Vagina (tissue), 2 donors: ENCODE measurements at places on chromosomes 1 and 21.

- no peak for DNase-seq
Observed at GRCh38 chr21:33026878-33027400, 1.2 kb downstream of the OLIG2 start.

DNA sequence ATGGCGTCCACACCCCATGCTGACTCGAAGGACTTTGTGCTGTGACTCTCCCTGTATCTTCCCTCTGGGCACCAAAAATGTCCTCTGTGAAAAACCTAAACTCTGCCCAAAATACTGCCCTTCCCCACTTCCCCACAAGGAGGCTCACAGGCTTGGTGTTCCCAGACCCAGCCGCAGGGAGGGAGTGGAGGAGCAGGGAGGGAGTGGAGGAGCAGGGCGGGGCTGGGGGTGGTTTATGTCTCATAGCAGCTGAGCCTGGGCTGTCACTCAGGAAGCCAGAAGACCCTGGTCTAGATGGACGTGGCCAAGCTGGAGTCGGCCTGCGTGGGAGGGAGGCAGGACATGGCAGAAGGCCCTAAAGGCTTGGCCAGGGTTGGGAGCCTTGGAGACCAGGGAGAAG is 461.7 kb downstream of the PTPRU start:
- no peak for DNase-seq

DNA sequence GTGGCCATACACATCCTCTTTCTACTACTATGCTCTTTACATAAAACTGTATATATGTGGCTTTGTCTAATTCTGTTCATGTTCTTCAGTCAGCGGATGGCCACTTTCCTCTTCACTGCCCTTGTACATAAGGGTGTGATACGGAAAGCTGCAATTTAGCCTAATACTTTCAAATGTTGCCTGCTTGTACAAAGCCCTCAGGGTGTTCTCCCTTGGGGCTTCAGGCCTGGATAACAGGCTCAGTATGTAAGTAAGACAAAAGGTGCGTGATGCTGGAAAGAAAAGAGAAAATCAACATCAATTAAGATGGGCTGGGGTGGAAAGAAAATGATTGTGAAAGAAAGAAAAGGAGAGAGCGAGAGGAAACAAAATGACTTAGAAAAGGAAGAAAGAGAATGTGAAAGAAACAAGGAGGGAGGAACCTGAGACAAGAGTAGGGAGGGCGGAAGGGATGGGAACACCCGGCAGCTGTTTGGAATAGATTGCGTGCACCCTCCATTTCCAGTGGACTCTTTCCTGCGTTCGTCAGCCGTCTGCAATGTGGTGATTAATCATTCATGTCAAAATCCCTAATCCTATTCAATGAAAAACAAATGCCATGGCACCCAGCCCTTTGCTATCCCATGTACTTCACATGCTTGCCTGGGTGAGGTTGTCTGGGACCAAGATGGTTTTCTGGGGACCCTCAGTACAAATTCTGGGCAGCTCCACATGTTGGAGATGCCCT is 553.6 kb downstream of the NUF2 start:
- no peak for DNase-seq

DNA sequence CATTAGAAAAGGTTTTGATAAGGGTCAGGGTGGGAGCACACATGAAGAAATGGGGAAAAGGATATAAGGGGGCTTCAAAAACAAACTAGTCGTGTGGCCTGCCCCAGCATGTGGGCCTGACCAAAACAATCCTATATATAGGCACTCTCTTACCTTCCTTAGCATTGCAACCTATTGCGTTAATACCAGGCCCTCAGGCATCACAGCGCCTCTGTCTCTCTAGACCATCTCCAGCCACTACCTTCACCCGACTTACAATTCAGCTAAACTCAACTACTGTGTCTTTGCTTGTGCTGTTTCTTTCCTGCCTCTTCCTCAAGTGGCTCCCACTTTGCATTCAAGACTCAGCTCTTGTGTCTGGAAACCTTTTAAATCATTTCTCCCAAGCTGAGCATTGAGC is 47.0 kb upstream of the GJA5 start:
- no peak for DNase-seq

DNA sequence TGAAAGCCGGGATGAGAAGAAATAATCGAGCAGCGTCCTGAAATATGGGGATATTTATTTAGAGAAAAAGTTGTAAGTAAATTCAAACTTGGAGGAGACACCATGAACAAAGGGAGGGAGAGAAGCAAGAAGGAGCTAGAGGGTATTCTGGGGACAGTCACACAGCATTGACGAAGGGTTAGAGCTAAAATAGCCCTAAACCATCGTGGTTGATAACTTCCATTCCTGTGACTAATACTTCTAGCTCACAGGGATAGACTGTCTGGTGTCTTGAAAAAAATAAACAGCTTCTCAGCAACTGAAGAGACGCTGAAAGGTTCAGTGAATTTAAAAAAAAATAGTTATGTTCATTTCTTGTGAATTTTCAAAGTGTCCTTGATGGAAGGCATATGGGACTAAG is 86.7 kb downstream of the LRRC53 start:
- no peak for DNase-seq

DNA sequence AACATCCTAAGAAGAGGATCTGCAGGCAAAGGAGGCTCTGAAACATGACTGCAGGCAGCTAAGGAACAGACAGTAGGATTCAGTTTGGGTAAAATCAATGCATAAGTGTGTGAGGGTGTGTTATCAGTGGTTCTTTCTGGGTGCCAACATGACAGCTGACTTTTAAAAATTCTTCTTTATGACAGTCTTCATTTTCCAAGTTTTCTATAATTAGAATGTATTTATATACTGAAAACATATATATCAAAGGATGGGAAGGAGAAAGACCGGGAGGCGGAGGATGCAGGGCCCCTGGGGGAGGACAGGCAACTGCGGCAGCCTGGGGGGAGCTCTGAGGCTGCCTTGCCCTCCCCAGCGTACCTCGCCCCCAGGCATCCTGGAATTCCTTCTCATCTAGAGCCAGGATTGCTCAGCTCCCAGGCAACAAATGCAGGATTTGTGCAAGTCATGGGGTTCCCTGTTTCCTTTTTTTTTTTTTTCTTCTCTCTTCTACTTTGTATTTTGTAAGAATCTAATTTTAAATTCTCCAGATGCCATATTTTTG is 104.8 kb downstream of the CSMD2 start:
- DNase-seq: no peak

- DNase-seq: no peak
Observed at GRCh38 chr1:28099050-28099769, 10.8 kb upstream of the EYA3 start.

DNA sequence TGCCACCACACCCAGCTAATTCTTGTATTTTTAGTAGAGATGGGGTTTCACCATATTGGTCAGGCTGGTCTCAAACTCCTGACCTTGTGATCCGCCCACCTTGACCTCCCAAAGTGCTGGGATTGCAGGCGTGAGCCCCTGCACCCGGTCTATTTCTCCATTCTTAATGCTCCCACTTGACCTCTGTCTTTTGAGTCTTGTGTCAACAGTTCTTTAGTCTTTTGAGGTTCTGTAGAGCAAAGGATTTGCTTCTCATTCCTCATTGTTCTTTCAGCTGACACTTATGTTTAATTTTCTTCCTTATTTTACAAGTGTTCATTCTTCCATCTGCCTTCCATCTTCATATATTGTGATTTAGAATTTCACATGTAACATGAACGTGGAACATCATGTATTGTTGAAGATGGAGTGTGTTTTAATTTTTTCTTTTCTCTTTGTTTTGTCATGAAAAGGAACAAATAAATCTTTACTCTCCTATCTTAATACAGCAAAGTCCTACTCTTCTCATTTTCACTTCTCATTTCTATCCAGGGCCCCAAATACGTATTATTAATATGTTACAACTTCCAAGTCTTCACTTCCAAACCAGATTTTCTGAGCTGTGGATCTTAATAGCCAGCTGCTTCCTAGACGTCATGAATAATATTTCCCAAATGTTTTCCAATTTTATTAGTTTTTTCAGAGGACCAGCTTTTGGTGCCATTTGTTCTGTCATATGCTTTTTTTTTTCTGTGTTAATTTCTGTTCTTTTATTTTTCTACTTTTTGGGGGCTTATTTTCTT is 16.9 kb downstream of the MTF2 start:
- DNase-seq: no peak

- no peak for DNase-seq
Observed at GRCh38 chr1:208154040-208154439, 90.1 kb downstream of the PLXNA2 start.

GRCh38 chr1:84415396-84415795 is 17.1 kb downstream of the DNASE2B start:
- DNase-seq: no peak

DNA sequence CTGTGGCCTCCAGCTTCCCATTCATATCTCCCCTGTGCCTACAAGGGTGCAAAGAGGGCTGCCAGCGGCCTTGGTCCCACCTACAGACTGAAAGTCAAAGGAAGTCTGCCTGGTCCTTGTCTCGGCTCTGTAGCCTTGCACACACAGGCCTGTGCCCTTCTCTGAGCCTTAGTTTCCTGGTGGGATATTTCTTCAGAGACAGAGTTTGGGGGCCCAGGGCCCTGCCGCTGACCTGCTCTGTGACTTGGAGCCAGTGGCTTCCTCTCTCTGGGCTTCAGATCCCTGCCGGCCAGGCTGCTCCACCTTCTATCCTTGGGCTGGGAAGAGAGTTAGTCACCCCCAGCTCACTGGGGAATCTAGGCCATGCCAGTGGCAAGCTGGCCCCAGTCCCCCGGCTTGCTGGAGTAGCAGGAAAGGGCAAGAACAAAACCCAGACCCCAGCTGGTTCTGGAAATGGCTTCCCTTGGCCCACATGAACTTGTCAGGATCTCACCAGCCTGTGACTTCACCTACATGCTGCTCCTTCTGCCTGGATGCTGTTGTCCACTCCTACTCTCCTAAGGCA is 1.0 kb upstream of the TMEM61 start:
- no peak for DNase-seq

DNA sequence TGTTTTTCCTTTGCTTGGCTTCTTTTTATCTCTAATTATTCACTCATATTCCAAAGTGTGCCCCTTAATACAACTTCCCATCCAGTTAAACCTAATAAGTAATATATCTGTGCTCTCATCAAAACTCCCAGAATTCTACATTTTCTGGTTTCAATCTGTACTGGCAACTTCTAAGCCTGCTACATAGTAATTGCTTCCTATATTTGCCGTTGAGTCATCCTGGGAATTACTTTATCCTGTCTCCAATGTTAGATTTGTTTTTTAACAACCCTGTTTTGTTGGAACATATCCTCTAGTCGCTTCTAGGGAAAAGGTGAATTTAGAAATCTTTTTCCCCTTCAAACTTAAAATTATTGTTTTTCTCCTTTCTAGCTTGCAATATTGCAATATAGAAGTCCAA is 620.5 kb upstream of the PKN2 start:
- DNase-seq: no peak

DNA sequence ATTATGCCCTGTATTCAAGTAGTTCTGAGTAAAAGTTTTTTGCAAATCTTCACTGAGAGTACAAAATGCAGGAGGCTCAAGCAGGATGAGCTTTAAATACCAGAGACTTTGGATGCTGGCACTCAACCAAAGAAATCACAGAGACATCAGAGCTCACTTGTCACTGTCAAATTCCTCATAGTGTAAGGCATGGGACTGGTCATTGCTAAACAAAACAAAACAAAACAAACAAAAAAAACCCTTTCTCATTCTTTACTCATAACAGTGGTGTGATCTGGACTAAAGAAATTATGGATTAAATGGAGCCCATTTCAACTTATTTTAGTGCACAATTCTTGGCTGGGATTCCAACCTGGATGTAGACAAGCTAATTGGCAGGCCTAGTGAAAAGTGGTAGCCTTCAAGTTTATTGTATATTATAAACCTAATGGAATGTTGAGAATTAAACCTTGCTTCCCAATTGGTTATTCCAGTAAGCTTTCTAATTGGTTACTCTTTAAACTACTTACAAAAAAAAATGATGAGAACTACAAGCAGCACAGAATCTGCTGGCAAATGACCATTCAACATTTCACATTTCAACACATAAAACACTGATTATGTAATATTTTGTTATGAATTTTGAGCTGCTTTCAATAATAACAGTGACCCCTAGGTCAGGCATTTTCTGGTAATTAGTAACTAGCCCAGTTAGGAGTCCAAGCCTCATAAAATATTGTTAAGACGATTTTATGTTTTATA is 30.6 kb upstream of the NEK7 start:
- no peak for DNase-seq

DNA sequence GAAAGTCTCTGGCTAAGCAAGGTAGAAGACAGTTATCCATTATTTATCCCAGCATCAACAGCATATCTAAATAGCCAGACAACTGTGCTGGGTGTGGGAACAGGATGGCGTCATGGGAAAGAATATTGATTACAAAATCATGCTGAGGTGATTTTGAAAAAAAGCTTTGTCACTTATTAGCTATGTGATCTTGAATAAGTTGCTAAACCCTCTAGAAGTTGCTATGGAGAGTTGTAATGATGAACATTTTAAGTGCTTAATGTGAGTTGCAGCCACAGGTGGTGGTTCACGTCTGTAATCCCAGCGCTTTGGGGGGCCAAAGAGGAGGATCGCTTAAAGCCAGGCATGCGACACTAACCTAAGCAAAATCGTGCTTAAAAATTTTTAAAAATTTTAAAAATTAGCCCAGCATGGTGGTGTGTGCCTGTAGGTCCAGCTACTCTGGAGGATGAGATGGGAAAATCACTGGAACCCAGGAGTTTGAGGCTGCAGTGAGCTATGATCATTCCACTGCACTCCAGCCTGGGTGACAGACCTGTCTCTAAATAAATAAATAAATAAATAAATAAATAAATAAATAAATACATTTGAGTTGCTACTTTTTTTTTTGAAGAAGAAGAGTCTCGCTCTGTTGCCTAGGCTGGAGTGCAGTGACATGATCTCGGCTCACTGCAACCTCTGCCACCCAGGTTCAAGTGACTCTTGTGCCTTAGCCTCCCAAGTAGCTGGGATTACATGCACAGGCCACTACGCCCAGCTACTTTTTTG is 33.6 kb downstream of the WNT2B start:
- no peak for DNase-seq

DNA sequence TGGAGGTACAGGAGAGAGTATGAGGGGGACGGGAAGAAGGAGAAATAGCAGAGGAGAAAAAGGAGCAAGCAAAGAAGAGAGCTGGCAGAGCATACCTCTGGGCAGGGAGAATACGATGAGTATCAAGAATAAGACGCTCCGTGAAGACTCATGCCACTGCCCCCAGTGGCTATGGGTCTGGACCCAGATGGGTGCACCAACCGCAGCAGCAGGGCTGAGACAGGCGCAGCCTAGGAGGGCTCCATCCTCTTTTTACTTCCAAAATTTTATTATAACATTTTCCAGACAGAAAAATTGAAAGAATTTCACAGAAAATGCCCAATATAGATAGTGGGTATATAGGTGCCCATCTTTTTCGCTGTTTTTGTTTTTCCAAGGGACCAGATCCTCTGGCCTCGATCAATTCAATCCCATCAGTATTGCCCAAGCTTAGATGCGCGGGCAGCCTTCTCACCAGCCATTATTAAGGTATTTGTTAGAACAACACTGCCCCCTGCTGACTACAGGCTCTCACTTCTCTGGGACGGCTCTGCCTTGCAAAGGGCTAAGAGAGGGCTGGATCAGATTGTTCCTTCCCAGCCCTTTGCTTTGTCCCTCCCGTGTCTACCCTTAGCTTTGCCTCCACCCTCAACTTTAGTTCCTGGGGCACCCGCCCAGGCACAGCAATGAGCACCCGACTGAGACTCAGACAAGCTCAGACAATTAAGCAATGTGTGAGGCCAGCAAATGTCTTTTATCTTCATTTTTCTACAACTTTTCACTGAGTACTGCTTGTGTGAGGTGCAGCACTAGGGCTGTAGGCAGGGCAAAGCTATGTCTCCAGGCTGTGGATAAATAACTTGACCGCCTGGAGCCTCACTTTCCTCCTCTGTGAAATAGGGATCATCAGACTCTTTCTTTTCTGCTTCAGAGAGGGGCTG is 17.5 kb upstream of the CAMK1G start:
- no peak for DNase-seq
